ENCODE measurements at places on chromosomes 7 and 10.

DNA sequence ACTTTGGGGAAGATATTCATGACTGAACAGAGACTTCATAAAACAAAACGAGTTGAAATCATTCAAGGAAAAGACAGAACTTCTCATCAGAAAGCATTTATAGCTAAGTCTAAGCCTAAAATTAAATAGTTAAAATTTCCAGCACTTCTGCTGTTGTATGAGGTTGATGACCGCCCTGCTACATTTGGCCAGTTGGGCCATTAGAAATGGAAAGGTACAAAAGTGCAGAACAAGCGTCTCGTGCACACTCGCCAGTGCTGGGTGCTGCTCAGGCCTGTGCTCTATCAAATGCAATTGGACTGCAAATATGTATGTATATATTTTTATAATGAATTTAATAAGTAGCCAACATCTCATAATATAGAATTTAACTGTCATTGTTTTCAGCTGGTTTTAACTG, 34.4 kb upstream of the RNF32 start:
- DNase-seq, result no peak

DNA sequence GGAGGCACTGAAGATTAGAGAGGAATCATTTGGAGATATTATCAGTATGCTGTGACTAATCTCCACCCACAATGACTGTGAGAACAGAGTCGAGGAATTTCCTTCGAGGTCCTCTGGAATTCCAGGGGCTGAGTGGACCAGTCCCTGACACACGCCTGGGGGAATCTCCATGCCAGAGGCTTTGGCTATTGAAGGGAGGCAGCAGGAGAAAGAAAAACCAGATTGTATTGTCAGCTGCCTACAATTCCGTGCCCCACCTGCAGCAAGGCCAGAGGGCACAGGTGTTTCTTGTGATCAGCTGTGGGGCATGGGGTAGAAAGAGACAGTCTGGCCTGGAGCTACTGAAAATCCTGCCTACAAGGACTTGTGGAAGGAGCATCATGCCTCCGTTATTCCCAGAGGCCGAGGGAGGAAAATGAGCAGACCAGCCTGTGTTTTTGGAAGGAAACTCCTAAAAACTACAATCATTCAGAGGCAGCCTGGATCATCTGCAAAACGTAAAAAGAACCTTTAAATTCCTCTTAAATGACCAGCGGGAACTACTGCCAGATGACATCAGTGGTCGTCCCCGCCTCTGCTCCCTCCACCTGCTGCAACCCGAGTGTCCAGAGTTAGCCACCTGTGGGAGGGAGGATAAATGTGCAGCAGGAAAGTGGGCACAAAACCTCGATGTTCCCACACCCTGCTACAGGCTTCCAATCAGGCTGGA, 25.4 kb upstream of the ANK3 start:
- no peak for DNase-seq

GRCh38 chr10:47400251-47400650, 16.2 kb upstream of the ZNF488 start:
- DNase-seq, result no peak

- no peak for DNase-seq
Measured at GRCh38 chr10:21217107-21217506, 308.4 kb downstream of the SKIDA1 start.

GRCh38 chr10:76628801-76629200, 1008.8 kb downstream of the KCNMA1 start:
- no peak for DNase-seq

DNA sequence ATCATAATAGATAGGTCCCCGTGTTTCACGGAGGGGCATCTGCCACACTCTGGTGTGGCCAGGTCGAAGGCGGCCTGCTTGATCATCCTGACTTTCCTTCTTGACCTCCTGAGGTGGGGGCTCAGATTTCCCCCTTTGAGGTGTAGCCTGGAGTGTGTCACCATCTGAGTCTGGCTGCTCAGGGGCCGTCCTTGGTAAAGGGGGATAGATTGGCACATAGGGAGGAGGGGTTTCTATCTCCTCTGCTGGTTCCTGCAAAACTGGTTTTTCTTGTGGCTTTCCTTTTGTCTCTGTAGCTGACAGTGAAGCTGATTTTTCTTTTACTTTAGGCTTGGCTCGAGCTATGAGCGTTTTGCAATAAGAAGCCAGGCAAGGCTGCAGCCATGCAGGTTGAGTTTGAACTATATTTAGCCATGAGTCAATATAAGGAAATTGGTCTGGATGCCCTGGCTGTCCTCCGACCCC, 7.1 kb upstream of the ZNF117 start:
- no peak for DNase-seq

DNA sequence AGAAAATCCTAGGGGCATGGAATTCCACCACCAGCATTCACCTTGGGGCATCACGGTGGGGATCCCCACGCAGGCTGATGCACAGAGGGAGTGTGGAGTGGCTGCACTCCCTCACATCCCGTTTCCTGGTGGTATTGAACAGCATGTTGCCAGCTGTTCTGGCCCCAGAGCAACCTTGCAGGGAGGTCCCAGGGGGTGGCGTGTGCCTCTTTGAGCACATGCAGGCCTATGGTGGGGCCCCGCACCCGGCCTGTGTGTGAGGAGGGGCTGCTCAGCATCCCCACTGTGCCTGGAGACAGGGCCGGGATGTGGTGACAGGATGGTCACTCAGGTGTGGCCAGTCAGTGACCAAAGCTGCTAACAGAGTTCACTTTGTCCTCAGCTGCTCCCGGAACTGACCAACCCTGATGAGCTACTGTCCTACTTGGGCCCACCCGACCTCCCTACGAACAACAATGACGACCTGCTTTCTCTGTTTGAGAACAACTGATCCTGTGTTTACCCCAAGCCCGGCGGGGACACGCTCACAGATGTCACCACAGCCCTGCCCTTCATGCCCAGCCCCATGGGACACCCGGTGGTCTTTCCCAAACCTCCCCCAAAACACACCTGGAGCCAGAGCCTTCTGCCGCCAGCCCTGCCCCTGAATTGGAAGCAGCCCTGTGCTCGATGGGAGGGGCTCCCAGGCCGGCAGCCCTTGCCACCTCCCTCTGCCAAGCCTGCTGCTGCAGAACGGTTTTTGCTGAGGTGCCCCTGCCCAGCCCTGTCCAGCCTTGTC, 18.7 kb downstream of the ZMIZ2 start:
- no peak for DNase-seq

- no peak for DNase-seq
Measured at GRCh38 chr7:139681463-139681755, 96.4 kb downstream of the HIPK2 start.

- DNase-seq, result no peak
Measured at GRCh38 chr10:10872035-10872673, 145.5 kb upstream of the CELF2 start.

DNA sequence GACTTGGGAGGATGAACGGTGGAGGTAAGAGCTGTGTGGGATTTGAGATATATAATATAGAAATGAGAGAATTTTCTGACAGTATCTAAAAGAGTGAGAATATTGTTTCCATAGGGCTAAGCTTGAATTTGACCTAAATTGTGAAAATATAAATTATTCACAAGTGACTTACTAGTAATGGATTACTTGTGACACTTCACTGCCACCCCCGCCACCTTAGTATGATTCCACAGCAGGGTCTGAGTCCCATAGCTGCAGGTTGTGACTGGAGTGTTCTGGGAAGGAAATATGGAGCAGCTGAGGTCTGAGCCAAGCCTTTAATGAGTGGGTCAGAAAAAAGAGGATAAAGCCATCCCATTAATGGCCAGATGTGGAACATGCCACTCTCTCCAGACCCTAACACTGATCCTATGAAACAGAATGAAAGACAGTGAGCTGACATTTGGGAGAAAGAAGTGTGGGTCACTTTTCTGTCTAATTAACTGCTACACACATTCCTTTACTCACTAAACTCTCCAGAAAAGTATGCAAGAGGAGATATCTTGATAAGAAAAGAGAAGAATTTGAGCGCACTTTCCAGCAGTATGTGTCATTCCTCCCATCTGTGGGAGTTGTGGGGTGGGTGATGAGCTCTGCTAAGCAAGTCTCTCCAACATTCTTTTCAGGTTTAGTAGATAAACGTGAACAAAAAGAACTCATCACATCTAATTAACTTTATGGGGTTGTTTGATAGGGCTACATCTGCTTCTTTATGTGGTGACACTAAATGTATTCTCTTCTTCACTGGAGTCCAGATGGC, 1193.4 kb downstream of the SORCS3 start:
- DNase-seq, result no peak
